Activated T-helper 1 cell treated with anti-CD3 and anti-CD28 coated beads, Interleukin-12 subunit alpha, Interleukin-12 subunit beta, Interleukin-2, Interleukin-4 antibody, amounts not matched to agents 30 ng/mL and 10 ng/mL and 1 ng/mL, durations not matched to agents 14 hours and 24 hours and 36 hours (primary cell): ENCODE measurements at places on chromosomes 16 and 17.
A peak's percentile ranks its signal among the peaks of the same experiment; 100 is the strongest.

- H3K27me3 ChIP-seq = no peaks in the 10 kb centered on the region
- H3K36me3 ChIP-seq = peaks cover 23% of the 10 kb centered on the region
- peak overlapping the region; percentile 91 for H3K27ac ChIP-seq
Measured at GRCh38 chr17:28549236-28550132, 2.9 kb downstream of the UNC119 start.

DNA sequence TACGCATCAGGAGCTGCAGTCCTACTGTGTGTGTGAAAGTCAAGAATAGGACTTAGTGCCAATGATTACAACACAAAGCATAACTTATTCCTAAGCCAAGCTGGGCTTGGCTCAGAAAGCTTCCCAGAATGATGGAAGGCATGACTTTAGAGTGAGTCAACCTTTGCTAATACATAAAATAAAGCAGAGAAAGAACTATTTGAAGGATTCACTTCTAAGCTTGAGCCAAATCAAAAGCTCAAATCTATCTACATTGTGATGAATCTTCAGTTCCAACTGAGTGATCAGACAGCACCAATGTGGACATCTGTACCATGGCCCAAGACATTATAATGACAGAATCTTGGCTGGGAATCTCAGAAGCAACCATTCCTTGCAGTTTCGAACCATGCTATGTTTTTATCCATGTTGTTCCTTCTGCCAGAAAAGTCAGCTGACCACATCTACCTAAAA is 41.4 kb downstream of the SMG6 start:
- peak overlapping the region; percentile 49 for H3K4me3 ChIP-seq
- H3K36me3 ChIP-seq = peaks cover 24% of the 10 kb centered on the region
- H3K27me3 ChIP-seq = no peaks in the 10 kb centered on the region
- H3K4me1 ChIP-seq = peaks cover 88% of the 10 kb centered on the region

GRCh38 chr16:84700446-84701300 is 873 bp downstream of the USP10 start:
- H3K36me3 ChIP-seq = peaks cover 11% of the 10 kb centered on the region
- H3K27ac ChIP-seq = peak overlapping the region; percentile 96
- peak overlapping the region; percentile 99 for H3K4me3 ChIP-seq
- H3K4me1 ChIP-seq = peaks cover 46% of the 10 kb centered on the region

DNA sequence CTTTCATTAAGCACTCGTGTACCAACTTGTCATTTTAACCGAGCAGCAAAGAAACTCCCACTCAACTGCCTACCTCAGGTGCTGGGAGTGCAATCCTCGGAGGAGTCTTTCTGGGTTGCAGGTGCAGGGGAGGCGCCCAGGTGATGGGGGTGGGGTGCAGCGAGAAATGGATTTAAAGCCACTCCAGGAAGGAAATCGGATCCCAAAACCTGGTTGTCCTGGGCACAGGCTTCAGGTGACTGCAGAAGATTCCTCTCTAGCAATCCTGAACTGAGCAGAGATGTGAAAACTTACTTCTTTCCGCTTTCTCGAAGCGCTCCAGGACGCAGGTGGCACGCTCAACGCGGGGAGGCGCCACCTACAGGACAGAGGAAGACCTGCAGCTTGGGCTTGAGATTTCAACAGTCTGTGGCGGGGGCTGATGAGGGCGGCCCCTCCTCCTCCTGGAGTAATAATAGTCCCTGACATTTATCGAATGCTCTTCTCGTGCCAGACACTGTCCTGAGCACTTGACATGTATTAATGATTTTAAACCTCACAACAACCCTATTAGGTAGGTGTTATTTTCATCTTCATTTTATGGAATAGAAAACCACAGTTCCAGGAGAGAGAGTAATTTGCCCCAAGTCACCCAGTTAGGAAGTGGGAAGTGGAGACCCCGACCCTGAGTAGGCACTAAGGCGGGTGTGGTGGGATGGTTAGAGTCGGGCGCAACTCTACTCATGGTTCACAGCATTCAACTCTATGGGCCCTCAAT is 27.2 kb upstream of the SKAP1 start:
- H3K4me3 ChIP-seq = peak overlapping the region; percentile 28
- H3K27ac ChIP-seq = peak overlapping the region; percentile 11
- H3K36me3 ChIP-seq = peaks cover 4% of the 10 kb centered on the region
- H3K27me3 ChIP-seq = no peaks in the 10 kb centered on the region
- peak; percentile 69 for DNase-seq

- H3K4me1 ChIP-seq = no peaks in the 10 kb centered on the region
- H3K4me3 ChIP-seq = no peak overlapping the region
- DNase-seq = no peak
- H3K27ac ChIP-seq = no peak overlapping the region
- H3K27me3 ChIP-seq = no peaks in the 10 kb centered on the region
Measured at GRCh38 chr16:17160285-17160853, 310.4 kb downstream of the XYLT1 start.

DNA sequence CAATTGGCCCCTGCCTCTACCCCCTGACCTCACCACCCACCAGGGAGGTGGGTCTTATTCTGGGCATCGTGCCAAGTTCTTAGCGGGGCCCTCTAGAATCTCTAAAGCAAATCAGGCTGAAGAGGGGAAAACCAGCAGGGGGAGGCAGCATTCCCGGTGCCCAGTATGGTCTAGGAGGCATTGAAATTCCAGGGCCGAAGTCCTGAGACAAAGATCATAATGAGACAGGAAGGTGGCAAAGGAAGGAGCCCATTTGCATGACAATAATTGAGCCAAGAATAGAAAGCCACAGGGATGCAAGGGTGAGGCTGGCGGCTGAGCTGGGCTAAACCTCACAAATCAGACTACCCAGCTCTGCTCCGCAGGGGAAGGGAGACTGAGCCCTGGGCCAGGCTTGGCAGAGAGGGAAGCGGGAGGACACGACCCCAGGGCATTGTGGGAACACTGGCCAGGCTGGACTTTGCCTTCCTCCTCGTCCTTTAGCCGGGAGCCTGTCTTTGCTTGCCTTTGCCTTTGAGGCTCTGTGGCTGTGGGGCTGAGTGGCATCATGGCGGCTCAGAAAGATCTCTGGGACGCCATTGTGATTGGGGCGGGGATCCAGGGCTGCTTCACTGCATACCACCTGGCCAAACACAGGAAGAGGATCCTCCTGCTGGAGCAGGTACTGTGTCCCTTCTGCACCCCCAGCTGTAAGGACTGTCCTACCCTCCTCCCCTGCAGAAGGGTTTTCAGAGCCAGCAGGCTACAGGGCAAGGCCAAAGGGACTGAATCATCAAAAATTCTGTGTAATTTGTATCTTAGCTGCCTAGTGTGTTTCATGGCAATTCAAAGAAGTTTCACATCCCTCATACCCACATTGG is at the start of gene PIPOX:
PIPOX (plus strand) TSS at position 463 of the 860 bp plus-strand sequence; CDS start at position 548, 85 bp downstream.
- no peak for DNase-seq
- H3K4me1 ChIP-seq = no peaks in the 10 kb centered on the region
- no peak within 1 kb of the TSS for H3K4me3 ChIP-seq
- no peaks in the 10 kb centered on the region for H3K36me3 ChIP-seq

DNA sequence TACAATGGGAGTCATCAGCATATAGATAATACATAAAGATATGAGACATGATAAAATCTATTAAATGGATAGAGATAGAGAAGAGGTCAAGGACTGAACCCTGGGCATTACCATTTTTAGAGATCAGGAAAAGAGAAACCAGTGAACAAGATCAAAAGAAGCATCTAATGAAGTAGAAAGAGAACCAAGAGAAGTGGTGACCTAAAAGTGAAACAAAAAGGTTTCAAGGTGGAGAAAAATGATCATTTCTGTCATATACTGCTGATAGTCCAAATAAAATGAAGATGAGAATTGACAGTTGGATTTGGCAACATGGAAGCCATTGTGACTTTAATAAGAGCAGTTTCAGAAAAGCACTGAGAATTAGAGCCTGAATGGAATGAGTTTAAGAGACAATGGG is 165.1 kb downstream of the PPM1E start:
- H3K4me1 ChIP-seq = peaks cover 6% of the 10 kb centered on the region
- DNase-seq = no peak
- H3K27ac ChIP-seq = no peak overlapping the region

DNA sequence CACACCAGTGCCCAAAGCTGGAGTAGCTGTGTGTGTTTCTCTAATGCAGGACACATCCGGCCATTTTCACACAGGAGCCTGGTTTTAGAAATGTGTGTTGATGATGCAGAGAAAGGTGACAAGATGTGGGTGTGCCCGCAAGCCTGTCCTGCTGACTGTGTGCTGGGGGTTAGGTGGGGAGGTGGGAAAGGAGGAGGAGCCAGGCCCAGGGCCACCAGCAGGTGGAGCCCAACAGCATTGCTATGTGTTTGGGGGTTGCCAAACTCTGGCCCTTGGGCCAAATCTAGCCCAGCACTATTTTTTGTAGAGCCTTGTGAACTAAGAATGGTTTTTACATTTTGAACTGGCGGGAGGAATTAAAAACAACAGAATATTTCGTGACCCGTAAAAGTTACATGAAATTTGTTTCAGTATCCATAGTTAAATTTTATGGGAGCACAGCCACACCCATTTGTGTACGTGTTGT is 61.7 kb upstream of the LGALS9 start:
- H3K27ac ChIP-seq = peak overlapping the region; percentile 70
- H3K27me3 ChIP-seq = no peaks in the 10 kb centered on the region
- H3K4me3 ChIP-seq = no peak overlapping the region
- H3K36me3 ChIP-seq = peaks cover 32% of the 10 kb centered on the region
- DNase-seq = peak; percentile 26

DNA sequence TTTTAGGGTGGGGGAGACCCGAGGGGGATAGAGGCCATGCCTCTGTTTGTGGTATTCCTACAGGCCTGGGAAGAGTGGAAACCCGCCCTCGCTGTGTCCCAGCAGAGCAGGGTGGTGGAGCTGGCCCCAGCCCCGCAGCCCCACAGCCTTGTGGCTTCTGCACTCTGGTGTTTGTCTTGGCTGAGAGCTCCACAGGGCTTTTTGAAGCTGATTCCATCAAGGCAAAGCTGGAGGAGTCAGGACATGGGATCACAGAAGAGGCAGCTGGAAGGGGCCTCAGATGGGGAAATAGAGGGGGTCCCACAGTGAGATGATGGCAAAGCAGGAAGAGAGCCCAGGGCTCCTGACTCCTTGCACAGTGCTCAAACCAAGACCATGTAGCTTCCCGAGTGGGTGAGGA is 5.0 kb upstream of the WFIKKN2 start:
- no peak overlapping the region for H3K4me3 ChIP-seq
- no peaks in the 10 kb centered on the region for H3K4me1 ChIP-seq
- H3K36me3 ChIP-seq = no peaks in the 10 kb centered on the region
- DNase-seq = no peak
